ENCODE measurements at places on chromosomes 1 and 21.

DNA sequence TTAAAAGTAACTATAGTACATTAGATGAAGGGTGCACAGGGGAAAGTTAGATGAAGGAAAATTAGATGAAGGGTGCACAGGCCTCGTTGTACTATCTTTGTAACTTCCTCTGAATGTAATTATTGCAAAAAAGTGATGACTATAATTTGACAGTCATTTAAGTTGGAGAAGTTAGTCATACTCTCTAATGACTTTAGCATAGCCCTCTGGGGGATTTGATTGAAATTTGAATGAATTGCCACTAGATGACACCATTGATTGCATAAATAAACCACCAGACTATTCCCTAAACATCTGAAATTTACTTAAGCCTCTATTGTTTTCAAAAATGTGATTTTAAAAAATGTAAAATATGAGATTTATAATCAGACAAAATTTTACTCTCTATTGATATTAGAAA, 102.6 kb downstream of the TPR start:
- no peak for DNase-seq

DNA sequence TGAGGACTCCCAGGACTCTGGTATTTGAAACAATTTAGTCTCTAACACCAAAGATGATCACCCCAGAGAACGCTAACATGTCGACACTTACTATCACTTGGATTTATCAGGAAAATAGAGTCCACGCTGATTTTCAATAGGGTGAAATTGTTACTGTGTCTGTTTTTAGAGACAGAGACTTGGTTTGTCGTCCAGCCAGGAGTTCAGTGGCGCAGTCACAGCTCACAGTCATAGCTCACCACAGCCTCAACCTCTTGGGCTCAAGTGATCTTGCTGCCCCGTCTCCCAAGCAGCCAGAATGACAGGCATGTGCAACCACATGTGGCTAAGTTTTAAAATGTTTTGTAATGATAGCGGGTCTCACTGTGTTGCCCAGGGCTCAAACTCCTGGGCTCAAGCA, 5.3 kb downstream of the SSU72 start:
- no peak for DNase-seq

GRCh38 chr1:22529901-22530621, 33.2 kb upstream of the EPHA8 start:
- no peak for DNase-seq

GRCh38 chr1:53076721-53077598, 14.9 kb downstream of the PODN start:
- no peak for DNase-seq

DNA sequence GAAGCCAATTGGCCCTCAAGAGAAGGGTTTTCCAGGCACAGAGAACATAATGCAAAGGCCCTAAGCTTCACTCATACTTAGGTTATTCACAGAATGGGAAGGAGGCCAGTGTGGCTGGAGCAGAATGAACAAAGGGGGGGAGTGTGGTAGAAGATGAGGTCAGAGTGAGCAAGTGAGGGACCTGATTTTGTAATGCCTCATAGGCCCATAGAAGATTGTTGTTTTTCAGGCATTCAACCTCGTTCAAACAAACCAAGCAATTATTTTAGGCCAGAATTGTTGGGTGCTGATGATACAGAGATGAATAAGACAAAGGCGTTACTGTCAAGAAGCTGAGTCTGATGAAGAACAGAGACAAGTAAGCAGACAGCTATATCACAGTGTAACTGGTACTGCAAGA, 54.5 kb upstream of the RAP1A start:
- DNase-seq, result no peak

GRCh38 chr21:41774467-41775148, 7.8 kb upstream of the RIPK4 start:
- DNase-seq, result peak; percentile 18

DNA sequence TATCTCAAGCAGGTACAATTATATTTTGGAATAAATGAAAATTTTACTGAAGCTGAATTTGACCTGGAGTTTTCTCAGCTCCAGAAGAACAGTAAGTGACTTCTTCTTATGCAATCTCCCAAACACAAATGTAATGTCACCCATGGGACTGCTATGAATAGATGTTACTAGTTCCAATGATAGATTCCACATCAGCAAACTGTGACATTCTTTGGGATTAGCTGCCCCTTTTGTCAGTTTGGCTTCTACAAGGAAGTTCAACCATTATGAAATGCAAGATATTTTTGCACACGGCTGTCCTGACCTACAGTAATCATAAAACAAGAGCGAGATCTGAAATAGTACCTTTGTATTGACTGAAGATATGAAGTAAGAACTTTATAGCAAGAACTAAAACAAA, 27.8 kb upstream of the TSNAX start:
- DNase-seq, result no peak

- DNase-seq, result peak; percentile 69
These were observed 42.5 kb downstream of the LGR6 start for GRCh38 chr1:202235856-202236837.

GRCh38 chr1:64172458-64172983, 30.9 kb upstream of the UBE2U start:
- DNase-seq, result peak; percentile 89

DNA sequence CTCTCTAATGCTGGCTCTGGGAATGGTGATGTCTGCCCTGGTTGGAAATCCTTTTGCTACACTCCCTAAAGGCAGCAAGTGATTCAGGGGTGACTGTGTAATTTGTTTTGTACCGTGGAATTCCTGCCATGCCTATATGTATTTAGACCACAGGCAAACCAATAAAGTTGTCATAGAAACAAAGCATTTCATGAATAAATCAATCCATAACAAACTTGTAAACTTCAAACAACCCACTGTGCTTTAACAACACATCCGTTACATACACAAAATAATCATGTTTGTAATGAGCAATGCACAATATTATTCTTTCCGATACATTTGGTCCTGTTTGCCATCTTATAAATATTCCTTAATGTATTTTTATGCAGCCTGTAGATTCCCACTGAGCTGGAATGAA, 330.3 kb upstream of the SNX7 start:
- DNase-seq, result no peak

GRCh38 chr1:36007741-36008140, 76.2 kb upstream of the TEKT2 start:
- no peak for DNase-seq

GRCh38 chr1:110612060-110612745, 6.0 kb upstream of the KCNA2 start:
- DNase-seq, result no peak

DNA sequence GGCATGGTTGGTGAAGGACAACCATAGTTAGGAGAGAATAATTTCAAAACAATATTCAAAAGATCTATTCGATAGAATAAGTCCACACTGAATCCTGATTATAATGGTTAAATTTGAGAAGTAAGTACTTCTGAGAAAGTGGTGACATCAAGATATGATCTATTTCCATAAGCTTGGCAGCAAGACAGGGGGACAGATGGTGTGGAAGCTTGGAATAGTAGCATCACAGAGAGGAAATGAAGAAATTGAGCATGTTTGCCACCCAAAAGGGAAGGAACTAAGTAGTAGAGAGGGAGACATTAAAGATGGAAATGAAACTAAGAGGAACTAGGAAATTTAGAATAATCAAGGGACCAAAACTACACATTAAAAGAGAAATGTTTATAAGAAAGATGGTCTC, 94.5 kb downstream of the OLFM3 start:
- DNase-seq, result no peak

DNA sequence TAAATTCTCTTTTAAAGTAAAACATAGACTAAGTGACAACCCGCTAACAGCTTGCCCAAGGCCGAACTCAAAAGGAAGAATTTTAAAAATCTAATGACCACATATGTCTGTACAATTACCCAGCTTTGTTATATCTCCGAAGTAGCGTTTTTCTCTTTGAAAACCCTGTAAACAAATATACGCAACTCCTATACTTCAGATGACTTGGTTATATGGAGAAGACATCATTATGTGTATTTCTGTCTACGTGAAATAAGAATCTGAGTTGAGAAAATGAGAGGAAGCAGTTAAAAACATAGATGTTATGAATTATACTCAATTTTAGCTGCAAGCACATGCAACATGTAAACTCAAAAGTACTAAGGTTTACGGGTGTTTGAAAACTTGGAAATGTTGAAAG, 2.0 kb downstream of the PBX1 start:
- no peak for DNase-seq

DNA sequence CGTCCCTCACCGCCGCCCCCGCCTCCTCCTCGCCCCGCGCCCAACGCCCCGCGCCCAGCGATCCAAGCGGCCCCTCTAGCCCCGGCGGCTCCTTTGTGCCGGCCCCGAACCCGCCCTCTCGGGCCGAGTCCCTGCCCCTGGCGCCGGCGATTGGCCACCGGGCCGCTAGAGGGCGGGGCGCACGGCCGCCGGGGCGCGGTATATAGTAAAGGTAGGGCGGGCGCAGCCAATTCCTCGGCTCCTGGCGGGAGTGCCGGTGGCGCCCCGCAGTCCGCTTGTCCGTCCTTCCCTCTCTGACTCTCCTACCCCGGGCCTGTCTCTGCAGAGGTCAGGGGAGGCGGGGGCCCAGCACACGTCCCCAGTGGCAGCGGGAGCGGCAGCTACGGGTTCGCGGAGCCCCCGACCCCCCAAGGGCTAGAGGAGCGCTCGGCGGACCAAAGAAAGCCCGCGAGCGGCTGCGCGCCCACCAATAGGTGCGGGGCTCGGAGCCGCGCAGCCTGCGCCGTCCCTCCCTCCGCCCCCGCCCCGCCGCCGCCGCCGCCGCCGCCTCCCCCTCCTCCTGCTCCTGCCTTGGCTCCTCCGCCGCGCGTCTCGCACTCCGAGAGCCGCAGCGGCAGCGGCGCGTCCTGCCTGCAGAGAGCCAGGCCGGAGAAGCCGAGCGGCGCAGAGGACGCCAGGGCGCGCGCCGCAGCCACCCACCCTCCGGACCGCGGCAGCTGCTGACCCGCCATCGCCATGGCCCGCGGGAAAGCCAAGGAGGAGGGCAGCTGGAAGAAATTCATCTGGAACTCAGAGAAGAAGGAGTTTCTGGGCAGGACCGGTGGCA, at the start of gene ATP1B1:
Gene ATP1B1, plus strand, starts transcription at position 596 of the 826 bp plus-strand sequence. Its CDS starts 140 bp downstream, at position 736.
- DNase-seq, result peak; percentile 95

- DNase-seq, result no peak
These were observed 71.7 kb upstream of the WDR26 start for GRCh38 chr1:224506141-224506814.

DNA sequence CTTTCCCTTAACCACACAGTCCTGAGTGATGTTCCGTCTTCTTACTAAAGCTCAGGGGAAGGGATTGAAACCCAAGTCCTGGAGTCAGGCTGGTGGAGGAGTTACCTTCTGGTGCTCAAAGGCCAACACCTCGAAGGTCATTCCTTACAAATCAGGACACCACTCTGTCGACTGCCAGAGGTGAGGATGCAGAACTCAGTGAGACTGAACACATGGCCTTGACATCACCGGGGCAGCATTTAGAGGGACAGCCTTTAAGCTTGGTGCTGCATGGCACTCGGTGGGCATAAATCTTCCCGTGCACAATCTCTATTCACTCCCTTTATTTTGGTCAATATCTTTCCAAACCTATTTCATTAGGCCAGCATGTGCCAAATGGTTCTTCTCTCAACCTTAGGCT, 130.9 kb downstream of the ASTN1 start:
- no peak for DNase-seq

GRCh38 chr1:163421701-163422100, 99.9 kb downstream of the NUF2 start:
- no peak for DNase-seq

- no peak for DNase-seq
These were observed 2.7 kb downstream of the CAPN2 start for GRCh38 chr1:223714849-223715603.

- DNase-seq, result no peak
These were observed 217.5 kb downstream of the GABPA start for GRCh38 chr21:25952306-25952705.

DNA sequence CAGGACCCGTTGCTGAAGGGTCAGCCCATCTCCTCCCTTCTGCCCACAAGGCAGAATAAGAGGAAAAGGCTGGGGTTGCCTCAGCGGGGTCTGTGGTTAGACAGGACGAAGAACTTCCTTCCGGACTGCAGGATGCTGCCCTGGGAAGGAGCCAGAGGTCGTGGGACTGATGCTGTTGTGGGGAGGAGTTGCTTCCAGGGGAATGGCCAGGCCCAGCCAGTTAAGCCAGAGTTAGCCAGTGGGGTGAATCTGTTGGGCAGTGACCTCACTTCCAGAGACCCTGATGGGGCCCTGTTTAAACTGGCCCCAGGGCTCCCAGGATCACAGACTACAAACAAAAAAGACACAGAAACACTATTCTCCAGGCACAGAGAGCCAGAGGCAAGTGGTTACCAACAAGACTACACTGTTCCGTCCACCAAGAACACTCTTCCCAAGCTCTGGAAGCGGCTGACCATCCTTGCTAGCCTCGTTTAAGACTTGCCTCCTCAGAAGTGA, 13.0 kb downstream of the FAM229A start:
- no peak for DNase-seq

- DNase-seq, result no peak
These were observed 204.1 kb downstream of the CRB1 start for GRCh38 chr1:197472141-197472540.

- no peak for DNase-seq
These were observed 3.2 kb upstream of the MIB2 start for GRCh38 chr1:1612104-1612400.

DNA sequence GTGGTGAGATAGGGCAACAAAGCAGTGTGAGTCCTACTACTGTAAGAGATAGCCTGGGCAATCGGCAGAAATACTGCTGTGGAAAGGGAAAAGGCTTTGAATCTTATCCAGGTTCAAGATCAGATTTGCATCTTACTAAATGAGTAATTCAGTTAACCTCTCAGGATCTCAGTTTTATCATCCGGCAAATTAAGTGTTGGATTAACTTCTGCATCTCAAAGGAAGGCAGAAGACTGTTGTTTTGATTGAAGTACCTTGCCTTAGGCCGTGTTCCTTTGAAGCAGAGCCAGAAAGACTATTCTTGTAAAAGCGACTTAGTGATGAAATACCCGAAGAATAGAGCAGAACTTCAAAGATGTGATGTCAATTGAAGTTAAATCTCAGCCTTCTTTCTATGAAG, 612.9 kb upstream of the USP24 start:
- DNase-seq, result no peak

DNA sequence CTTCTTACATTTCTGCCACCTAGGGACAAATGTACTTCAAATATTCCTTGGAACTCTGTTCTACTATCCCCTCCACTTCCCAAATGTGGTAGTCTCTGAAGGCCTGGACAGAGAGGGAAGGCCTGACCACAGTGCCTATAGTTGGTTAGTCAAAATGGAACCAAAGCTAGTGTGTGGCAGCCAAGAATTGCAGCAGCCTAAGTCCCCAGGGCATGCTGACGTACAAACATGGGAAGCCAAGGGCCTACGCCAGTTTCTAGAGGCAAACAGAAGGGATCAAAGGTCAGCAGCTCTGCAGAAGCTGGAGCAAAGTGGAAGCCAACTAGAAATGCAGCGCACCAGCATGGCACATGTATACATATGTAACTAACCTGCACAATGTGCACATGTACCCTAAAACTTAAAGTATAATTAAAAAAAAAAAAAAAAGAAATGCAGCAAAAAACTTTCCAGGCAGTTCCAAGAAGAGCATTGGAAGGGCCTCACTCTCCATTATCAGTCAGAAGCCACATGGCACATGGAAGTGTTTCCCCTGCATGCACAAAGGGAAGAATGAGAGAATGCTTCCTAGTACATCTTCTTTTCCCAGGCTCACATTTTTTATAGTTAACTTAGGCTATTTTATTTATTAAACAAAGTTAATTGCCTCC, 39.4 kb upstream of the GADD45A start:
- no peak for DNase-seq

GRCh38 chr1:215160351-215160750, 77.8 kb downstream of the KCNK2 start:
- DNase-seq, result no peak

Data from NCI-H1105 (cell line).